ENCODE measurements at places on chromosomes 7 and 10. TPM values are rescaled to one million over a fixed set of nuclear protein-coding genes. Genes with fewer than 3 reads are reported as not detected.

- no peak for DNase-seq
Observed at GRCh38 chr7:154693661-154694060, 309.3 kb downstream of the PAXIP1 start.

GRCh38 chr7:38545977-38546376 lies 85.2 kb downstream of the AMPH start:
- DNase-seq: no peak

DNA sequence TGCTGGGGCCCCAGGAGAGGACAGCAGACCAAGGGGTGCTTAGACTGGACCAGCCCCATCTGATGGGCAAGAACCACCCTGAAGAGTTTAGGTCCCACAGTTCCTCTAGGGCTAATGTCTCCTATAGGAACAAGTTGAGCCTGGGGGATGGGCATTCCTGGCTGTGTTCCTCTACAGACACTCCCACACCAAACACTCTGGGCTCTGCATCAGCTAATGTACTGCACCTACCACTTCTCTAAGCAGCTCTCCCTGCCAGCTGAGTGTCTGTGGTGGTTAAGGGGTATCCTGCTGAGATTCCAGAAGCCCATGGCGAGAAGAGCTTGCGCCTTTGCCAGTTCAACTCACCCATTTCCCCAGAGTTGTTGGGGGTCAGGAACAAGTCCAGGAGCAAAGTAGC lies 284.1 kb upstream of the CSTF2T start:
- no peak for DNase-seq

DNA sequence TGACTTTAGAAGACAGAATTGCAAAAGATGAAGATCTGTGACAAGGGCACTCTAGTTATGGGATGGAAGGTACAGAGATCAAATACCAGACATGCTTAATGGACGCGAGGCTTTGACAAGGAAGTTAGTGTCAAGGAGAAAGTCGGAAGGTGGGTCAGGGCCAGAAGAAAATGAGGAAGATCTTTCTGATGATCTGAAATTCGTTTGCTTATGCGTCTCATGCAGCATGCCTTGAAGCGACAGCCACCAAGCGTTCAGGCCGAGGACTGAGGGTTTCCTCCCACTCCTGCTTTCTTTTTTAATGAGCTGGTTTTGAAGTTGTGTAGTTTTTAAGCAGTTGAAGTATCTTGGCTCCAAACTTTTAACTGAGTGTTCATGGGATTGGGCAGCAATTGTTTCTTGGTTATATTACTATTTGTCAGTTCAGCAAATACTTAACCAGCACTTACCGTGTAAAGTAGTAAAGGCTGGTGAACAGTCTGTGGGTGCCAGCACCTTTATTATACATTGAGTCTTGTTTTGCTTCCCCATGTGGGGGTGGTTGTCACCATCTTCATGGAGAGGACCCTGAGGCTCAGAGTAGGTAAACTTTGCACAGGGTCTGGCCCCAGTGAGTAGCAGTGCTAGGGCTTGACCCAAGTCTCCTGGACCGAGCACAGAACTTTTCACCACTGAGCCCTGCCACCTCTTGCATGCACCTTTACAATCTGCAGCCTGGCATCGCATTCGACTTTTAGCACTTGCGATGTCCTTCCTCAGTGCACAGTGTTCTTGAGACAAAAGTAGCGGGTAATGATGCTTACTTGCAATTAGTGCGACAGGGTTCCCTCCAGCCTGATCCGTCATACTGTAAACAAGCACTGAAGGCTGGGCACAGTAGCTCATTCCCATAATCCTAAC lies 14.3 kb upstream of the BHLHA15 start:
- no peak for DNase-seq

DNA sequence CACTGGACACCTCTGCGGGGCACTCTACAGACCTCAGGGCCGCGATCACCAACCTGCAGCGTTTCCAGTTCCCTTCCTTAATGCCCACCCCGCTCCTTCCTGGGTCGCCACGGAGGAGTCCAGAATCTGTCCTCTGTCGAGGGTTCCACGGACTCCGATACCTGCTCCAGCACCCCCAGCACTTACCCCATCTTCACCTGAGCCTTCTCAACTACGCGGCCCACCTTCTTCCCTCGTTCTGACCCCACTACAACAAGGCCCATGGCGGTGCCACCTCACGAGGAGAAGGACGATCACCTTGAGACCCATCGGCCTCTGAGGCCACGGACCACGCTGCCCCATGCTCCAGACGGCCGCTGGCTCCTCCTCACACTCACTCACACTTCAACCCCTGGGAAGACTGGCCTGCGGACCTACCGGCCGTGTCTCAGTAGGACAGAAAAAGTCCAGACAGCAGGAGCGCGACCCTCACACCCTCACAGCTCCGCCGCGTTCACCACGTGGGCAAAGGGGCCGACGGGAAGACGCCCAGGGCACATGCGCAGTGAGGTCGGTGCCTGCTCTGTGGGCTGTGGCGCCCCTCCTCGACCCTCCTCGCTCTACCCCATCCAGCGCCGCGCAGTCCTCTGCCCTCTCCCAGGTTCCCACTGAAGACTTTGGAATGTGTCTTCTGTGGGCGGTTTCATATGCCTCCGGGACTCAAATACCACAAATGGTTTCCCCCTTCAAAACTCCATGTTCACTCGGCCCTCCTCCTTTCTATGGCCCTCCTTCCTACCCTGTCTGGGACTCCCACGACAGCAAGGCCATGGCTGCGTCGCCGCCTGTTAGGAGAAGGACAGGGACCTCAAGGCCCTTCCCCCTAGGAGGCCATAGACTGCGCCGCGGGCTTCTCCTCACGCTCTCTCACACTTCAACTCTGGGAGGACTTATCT lies 193.9 kb upstream of the PHF14 start:
- DNase-seq: no peak

GRCh38 chr10:91711885-91712680 lies 79.2 kb upstream of the PPP1R3C start:
- DNase-seq: no peak

Gene ACTL6B
- total RNA-seq: not detected

Gene SYCE1
- not detected for total RNA-seq

Gene TAS2R4
- not detected for total RNA-seq

Gene CLEC5A
- not detected for total RNA-seq

Gene LLCFC1
- not detected for total RNA-seq
